Stimulated activated CD4-positive, alpha-beta T cell treated with anti-CD3 and anti-CD28 coated beads, Interleukin-1b, Interleukin-23, amount 100 ng/mL, for 1 hour (primary cell): ENCODE measurements at places on chromosomes 12 and 14.

GRCh38 chr12:20369305-20370013 lies 1.1 kb downstream of the PDE3A start:
- no peak for DNase-seq

GRCh38 chr12:118359541-118359915 lies 13.2 kb downstream of the TAOK3 start:
- no peak for DNase-seq

GRCh38 chr12:132268674-132269073 lies 60.7 kb downstream of the GALNT9 start:
- DNase-seq = no peak

GRCh38 chr14:63918411-63918810 lies 65.6 kb downstream of the SYNE2 start:
- DNase-seq = no peak

- DNase-seq = no peak
Observed at GRCh38 chr12:28440081-28440608, 249.9 kb downstream of the CCDC91 start.

- DNase-seq = no peak
Observed at GRCh38 chr12:50291377-50291776, 8.1 kb upstream of the LIMA1 start.

GRCh38 chr12:2834581-2835491 lies at the start of gene NRIP2:
NRIP2 (minus strand) TSS chr12:2835035; CDS start chr12:2834983, 52 bp downstream.
- no peak for DNase-seq

GRCh38 chr12:104243551-104243950 lies 28.0 kb downstream of the TXNRD1 start:
- no peak for DNase-seq

DNA sequence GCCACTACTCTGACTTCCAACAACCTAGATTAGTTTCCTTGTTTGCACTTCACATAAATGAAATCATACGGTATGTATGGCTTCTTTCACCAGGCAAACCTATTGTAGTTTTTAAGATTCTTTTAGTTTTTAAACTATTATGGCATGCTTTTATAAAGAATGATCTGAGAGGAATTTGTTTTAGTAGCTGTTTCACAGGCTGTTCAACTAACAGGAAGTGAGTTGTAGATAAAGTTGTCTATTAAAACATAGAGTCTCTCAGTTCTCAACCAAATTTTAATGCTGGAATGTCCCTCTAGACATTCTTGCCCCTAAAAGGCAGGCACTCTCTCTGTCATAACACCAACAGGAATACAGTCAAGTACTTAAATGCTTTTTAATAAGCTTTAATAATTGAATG lies 102.7 kb upstream of the DACT1 start:
- DNase-seq = no peak

- DNase-seq = no peak
Observed at GRCh38 chr12:110371408-110372055, 32.0 kb downstream of the ANAPC7 start.

DNA sequence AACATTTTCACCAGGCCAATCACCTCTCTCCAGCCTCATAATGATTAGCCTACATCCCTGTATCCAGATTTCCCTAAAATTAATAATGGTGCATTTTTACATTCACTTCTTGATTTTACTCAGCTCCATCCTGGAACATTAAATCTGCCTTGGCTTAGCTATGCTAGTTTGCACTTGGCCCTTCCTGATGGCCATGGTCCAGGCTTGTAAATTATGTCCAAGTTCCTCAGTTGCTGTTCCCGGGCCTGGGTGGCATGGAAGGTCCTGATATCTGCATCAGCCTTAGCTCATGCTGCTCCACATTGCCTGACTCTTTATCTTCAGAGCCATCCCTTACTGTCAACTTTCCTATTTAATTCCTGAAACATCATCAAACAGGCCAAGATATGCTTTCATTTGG lies 11.1 kb upstream of the METTL17 start:
- no peak for DNase-seq

DNA sequence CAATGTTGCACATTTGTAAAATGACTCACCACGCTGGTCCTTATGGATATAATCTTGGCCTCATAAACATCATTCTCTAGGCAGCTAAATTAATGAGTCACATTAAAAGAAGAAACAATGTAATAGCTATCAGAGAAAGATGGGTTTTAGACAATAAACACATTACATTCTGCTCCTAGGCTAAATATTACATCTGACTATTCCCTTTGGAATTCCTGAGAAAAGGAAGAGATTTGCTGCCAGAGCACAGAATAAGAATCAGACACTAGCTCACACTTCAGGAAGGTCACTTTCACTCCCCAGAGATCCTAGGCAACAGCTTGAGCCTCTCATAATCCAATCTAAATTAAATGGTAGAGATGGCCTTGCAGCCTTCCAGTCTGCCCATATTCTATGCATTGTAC lies 218.2 kb downstream of the PTPRO start:
- no peak for DNase-seq

DNA sequence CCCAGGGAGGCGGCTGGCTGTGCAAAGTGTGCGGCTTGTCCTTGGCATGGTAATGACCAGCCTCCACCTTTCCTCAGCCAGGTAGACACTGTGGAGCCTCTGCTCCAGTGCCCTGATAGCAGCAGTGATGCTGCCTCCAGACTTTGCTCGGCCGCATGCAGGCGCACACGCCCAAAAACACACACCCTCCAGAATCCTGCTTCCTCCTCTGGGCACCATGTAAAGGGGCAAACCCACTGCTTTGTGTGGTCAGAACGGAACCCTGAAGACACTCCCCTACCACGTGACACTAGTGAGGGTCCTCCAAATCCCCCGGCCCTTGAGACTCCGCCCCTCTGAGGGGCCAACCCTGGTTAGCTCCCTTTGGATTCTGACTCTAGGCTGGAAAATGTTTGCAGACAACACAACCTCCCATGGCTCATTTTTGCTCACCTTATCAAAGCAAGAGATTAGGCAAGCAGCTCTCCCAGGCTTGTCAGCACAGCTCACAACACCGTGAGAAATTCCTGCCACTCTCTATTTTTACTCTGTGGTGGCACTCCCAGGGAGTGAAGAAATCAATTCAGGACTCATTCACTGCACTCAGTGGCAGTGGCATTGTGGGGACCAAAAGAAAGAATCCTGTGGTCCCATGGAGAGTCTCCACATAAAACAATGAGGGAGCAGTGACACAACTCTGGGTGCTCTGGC lies 4.5 kb downstream of the KRT77 start:
- DNase-seq = no peak

DNA sequence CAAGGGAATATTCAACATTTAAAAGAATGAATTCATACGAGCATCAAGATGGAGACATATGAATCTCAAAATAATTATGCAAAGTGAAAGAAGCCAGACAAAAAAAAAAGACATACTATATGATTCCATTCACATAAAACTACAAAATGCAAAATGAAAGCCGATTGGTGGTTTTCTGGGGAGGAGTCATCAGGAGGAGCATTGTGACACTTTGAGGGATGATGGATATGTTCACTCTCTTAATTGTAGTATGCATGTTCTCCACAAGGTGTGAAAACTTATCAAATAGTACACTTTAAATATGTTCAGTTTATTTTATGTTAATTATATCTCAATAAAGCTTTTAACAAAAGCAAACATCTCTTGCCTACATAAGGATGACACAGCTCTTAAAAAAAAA lies 13.5 kb downstream of the OLR1 start:
- DNase-seq = no peak

DNA sequence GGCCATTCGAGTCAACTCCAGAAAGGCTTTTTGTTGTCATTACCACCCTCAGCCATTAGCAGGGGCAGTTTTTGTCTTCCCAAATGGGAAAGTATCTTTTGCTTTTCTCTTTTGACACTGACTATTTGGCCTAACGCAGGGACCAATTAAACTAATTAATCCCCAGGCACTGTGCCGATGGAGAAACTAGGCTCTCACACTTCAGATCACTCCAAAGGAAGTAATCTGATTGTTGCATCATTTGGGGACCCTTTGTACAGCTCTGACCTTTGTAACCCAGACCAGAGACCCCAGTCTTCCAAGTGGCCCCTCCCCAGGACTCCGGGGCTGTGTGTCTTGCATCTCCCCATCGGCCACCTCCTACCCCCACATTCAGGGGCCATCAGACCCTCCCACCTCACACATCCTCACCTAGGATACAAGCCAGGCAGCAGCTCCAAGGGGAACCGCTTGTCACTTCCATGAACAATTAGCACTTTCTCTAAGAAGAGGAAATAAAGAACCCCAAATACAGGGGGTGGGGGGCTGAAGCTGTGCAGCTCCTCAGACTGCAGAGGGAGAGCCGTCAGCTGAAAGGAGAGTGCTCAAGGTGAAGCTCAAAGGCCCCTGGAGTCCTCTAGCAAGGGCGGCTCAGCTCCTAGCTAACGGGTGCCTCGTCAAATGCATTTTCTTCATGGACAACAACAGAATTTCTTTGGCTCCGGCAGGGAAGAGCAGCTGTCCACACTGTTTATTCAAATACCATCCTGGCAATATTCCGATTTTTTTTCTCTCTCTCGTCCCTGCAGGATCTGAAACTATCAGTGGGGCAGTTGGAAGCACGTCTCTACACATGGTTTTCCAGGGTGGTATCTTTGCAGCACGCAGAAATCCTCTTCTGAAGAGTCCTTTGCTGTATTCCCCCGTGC lies 64.3 kb upstream of the DIO3 start:
- no peak for DNase-seq

- no peak for DNase-seq
Observed at GRCh38 chr12:52980096-52980649, 26.1 kb upstream of the EIF4B start.

- no peak for DNase-seq
Observed at GRCh38 chr12:24864796-24865125, 84.1 kb downstream of the BCAT1 start.

GRCh38 chr12:98725476-98726247 lies 80.6 kb downstream of the APAF1 start:
- DNase-seq = no peak

DNA sequence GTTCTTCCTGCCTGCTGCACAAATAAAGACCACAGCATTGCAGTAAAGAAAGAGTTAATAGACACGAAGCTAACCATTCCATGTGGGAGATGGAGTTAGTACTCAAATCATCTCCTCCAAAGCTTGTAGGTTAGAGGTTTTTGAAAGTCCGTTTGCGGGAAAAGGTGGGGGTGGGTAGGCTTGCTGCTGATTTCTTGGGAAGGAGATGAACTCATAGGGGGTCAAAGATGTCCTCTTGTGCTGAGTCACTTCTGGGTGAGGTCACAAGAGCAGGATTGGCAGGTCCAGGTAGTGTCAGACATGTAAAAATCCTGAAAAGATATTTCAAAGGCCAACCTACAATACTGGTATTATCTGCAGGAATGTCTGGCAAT lies 66.4 kb downstream of the PTHLH start:
- no peak for DNase-seq

GRCh38 chr12:46269429-46270241 lies 792 bp upstream of the SLC38A1 start:
- no peak for DNase-seq

DNA sequence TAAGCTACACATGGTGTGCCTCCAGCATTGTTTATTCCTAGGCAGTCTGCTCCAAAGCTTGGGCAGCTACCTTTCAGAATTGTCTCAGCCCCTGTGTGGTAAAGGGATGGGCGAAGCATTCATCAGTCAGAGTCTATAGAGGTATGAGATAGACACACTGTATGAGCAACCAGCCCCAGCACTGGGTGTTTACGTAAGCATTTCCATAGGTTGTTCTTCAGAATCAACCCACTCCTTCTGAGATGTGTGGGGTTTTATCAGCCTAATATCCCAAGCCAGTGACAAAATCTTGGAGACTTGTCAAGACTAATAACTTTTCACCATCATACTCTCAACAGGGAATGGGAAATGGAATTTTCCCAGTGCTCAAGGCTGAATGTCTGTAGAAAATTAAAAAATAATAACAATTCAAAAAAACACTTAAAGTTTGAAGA lies 98.2 kb downstream of the BTG1 start:
- DNase-seq = no peak

DNA sequence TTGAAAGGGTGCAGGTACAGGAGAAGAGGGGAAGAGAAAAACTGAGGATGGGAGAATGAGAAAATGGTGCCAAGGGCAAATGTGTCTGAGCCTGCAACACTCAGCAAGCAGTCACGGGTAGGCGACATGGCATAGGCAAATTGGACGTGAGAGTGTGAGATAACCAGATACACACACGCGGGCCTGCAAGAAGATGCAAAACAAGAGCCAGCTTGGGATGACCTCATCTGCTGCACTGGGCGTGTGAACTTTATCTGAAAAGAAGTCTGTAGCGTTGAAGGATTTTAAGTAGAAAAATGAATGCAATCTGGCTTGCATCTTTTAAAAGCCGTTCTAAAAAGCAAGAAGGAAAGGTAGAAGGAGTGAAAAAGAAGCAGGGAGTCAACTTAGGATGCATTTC lies 160.4 kb downstream of the NTF3 start:
- DNase-seq = no peak

GRCh38 chr14:48536318-48536717 lies 860.9 kb upstream of the MDGA2 start:
- DNase-seq = no peak
